ENCODE measurements at places on chromosomes 11 and 22. TPM values are rescaled to one million over a fixed set of nuclear protein-coding genes. Genes with fewer than 3 reads are reported as not detected.

The RFPL3 gene
- total RNA-seq: not detected

The BIK gene
- 0.18 TPM for total RNA-seq

The POU2F3 gene
- total RNA-seq: not detected

The DERL3 gene
- 1.0 TPM for total RNA-seq

The ZNF214 gene
- total RNA-seq: 3.0 TPM

The CST6 gene
- 0.23 TPM for total RNA-seq

The SCGB1A1 gene
- 1.1 TPM for total RNA-seq

The UBQLNL gene
- 0.72 TPM for total RNA-seq

The GLYATL1 gene
- total RNA-seq: not detected

The KRTAP5-5 gene
- total RNA-seq: not detected

The DDX25 gene
- 0.15 TPM for total RNA-seq

The OR1S2 gene
- not detected for total RNA-seq

The RAG2 gene
- total RNA-seq: 0.10 TPM

The ART1 gene
- not detected for total RNA-seq

The CACNA1I gene
- total RNA-seq: 0.23 TPM

The PARVG gene
- 0.21 TPM for total RNA-seq

The UCP2 gene
- total RNA-seq: 68.8 TPM

The APOA4 gene
- total RNA-seq: not detected

The SAA1 gene
- total RNA-seq: 7.9 TPM
